ENCODE measurements at places on chromosomes 7 and 10.

DNA sequence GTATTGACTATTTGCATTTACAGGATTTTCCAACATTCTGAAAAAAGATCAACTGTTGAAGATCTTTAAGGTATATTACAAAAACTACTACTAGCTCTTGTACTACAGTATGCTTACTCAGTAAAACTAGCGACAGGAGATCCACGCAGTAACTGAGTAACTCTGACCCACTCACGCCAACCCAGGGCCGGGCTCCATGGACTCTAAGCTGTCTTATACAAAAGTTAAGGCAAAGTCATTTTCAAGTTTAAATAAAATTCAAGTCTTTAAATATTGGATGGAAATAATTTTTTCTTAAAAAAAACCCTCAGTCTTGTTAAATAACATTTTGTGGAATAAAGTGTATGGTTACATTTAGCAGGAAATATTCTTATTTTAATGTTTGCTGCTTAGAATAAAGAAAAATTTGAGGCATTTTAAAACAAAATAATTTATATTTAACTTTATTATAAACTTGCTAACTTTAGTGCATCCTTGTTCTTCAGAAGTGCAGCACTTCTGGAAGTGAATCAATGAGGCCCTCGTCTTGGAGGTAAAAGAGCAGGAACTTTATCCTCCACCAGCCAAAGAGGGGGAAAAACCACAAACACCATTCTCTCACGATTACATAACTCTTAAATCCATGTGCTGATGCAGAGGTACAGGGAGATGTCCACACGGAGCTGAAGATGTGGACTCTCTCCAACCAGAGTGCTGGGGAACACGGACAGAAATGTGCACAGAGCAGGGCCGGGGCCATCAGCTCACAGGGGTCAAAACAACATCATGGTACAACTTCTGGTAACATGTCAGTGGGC is 119.9 kb downstream of the LARP4B start:
- no peak for DNase-seq

DNA sequence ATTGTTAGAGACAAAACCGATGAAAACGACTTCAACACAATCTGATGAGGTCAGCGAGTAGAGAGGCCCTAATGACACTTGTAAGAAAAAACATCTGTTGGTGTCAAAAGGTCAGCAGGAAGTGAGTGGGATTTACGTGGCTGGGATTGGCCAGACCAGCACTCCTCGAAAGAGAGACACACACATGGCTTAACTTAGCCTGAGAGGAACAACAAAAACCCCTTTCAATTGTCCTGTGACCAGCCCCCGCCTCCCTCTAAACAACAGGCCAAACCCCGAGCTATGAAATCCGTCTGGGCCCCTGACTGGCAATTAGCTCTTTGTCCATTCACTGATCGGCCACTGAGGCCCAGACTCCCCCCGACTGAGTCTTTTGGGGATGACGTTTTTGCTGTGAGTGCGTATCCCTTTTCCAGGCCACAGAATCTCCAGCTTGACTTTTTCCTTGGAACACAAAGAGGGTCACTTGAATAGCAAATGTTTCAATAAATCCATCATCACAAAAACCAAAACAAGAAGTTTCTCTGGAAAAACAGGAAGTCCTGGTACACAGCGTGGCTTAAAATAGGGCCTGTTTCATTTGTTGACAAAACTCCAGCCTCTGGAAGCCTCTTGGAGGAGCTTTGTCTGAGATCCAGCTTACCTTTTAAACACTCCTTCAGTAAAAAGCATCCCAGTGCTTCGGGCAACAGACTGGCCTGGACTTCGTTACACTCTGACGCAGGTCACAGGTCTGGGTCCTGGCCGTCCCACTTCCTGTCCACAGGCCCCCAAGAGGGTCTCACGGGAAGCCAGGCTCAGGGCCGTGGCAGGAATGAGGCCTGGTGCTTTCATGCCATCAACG is 103.0 kb downstream of the CTBP2 start:
- peak; percentile 67 for DNase-seq

DNA sequence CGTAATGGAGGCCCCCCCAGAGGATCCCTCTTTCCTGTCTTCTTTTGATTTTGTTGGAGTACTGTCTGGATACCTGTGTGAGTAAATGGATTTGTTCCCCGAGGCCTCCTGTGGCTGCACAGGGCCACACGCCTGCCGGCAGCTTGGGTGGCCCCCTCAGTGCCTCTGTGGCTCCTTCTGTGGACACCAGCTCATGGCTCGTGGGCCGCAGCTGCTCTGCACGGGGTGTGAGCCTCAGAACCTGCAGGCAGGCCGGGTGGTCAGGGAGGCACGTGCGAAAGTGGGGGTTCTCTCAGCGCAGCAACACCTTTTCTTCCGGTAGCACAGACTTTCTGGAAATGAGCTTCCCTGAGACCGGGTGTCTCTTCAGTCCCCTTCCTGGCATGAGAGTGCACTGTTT is 70.3 kb downstream of the WDR37 start:
- no peak for DNase-seq

- no peak for DNase-seq
Observed at GRCh38 chr10:122648599-122649428, 50.8 kb downstream of the C10orf120 start.

- DNase-seq = no peak
Observed at GRCh38 chr7:95736635-95737034, 35.7 kb upstream of the DYNC1I1 start.

DNA sequence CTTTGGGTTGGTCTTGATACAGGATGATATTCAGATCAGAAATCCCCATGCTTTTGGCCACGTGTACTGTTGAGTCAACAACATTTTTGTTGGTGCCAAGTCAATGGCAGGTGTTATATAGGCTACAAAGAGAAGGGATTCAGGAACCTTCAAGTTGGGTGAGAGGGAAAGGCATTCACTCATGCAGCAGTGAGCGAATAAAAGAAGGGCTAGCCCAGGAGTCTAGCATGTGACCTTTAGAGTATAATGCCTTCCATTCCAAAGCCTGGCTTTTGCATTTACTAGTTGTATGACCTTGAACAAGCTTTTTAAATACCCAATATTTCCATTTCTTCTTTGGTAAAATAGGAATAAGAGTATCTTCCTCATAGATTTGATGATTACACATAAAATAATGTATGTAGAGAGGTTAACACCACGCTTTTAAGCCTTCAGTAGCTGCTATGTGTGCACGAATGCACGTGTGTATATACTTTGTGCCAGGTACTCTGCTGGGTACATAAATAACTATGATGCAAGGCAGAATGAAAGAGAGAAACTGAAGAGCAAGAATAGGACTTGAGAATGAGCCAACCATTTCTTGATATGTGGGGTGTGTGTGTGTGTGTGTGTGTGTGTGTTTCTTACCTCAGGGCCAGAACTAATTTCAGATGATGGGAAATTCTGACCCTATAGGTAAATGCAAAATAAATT is 163.6 kb downstream of the PDE1C start:
- no peak for DNase-seq

GRCh38 chr7:20470726-20471125 is 140.0 kb downstream of the ITGB8 start:
- no peak for DNase-seq

DNA sequence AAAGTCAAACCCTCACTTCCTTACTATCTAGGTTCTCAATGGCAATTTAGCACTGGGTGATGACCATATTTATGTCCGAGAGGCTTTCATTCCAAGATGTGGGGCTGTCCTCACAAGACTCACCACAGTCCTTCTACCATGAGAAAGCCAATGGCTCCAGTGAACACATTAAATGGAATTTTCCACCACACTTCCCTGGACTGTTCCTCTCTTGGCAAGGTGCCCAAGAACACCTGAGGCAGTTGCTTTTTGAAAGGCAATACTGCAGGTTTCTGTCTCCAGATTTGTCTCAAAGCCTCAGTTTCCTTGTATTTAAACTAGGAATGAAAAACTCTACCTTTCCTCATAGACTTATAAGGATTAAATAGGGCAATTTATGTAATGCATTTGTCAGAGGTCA is 24.2 kb downstream of the AFAP1L2 start:
- DNase-seq = no peak

GRCh38 chr7:37656913-37657530 is 26.5 kb upstream of the GPR141 start:
- DNase-seq = no peak

DNA sequence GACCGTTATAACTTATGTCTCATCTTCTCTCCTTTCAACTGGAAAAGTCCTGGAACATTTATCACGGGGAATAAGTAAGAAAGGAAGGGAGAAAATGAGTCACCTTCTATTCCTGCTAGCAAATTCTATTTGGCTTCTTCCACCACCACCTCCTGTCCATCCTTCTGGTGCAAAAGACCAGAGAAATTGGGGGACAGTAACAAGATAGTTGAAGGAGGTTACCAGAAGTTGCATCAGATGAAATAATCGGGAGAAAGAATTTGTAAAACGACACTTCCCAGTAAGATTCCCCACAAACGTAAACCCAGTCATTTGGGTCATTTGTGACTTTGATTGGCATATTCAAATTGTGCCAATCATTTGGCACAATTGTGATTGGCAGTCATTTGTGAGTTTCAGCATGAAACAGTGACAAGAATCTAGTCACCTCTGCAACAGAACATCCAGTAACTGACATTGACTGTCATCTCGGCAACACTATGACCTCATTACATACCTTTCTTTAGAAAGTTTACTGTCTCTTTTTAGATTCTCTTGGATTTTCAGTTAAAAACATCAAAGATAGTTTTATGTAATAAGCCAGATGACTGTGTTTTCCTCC is 51.3 kb upstream of the PIK3CG start:
- no peak for DNase-seq

DNA sequence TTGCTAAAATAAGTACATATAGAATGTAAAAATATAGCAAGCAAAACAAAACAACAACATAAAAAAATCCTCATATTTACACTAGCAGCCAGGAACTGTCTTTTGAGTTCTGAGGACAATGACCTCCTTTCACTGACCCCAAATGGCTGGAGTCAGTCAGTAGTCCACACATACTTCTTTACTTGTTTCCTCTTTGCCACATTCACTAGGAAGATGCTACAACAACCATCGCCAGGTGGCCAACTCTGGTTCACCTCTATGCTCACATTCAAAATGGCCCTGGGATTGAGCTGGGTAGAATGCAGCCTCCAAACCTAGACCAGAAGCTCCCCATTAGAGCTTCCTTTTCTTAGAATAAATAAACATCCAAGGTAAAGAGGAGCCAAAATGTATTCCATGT is 356.2 kb downstream of the PLXNA4 start:
- no peak for DNase-seq

DNA sequence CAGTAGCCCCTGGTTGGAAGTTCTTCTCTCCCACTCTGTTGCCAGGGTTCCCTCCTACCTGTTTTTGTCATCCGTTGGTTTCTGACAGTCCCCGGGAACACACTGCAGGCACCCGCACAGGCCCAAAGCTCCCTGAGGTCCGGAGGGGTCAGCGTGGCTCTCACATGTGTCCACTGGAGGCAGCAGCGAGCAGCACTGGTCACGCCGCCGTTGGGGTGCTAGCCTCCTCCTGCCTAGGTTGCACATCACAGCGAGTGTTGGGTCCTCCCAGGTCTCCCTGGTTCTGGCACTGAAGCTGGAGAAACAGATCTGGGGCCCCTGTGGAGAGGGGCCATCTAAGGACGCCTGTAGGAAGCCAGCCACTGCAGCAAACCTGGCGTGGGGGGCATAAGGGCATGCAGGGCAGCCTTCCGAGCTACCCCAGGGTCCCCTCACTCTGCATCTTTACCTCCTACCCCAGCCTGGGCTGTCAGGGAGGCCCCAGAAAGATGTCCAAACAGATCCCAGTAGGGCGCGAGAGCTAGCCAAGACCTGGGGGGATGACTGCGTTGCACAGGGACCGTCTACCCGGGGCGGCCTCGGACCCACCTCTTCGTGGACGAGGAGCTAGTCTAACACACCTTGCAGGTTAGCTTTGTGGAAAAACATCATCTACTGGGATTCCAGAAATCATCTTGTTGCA is 28.9 kb downstream of the LRRC27 start:
- DNase-seq = no peak

DNA sequence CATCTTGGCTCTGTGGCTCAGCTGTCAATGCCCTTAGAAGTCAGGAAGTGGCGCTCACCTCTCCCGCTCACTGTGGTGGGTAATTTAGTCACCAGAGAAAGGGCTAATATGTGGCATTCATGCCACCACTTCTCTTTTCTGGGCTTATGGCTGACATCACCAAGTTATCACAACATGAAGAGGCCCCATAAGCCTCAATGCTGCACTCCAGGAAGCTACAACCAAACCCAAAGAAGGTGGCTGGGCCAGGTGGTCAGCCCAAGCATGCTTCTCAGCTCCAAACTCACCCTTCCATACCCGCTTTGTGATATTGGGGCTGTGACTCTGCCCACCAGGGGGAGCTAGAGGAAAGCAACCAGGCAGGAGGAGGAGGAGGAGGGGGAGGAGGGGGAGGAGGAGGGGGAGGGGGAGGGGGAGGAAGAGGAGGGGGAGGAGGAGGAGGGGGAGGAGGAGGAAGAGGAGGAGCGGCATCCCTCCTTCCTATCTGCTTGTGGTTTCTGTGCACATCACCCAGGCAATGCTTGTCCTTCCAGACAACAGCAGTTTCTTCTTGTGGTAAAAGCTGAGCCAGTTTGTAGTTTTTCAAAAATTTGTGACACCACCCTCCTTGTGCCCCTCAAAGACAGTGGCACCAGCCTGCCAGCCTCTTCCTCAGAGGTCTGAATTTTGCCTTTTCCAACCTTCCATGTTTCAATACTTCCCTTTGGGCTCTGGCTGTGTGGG is 42.1 kb downstream of the CYP26A1 start:
- no peak for DNase-seq

GRCh38 chr10:101658975-101659374 is 36.0 kb downstream of the FBXW4 start:
- DNase-seq = no peak

DNA sequence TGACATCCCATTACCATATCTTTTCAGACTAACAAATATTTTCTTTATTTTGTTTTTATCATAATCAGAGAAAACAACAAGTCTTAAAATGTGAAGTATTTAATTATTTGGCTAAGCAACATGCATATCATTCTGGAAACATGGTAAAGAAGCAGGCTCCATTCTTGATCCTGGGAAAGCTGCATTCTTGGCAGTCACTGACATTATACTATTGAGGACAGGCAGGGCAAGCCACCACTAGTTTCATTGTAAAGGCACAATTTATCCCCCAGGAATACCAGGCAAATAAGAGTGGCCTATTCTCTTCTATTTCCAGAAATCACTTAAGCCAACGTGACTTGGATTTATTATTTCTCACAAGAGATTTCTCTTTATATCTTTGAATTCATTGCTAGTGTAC is 153.8 kb upstream of the AKR1E2 start:
- DNase-seq = no peak

All from kidney epithelial cell (primary cell).